ENCODE measurements at places on chromosomes 16 and 17.

DNA sequence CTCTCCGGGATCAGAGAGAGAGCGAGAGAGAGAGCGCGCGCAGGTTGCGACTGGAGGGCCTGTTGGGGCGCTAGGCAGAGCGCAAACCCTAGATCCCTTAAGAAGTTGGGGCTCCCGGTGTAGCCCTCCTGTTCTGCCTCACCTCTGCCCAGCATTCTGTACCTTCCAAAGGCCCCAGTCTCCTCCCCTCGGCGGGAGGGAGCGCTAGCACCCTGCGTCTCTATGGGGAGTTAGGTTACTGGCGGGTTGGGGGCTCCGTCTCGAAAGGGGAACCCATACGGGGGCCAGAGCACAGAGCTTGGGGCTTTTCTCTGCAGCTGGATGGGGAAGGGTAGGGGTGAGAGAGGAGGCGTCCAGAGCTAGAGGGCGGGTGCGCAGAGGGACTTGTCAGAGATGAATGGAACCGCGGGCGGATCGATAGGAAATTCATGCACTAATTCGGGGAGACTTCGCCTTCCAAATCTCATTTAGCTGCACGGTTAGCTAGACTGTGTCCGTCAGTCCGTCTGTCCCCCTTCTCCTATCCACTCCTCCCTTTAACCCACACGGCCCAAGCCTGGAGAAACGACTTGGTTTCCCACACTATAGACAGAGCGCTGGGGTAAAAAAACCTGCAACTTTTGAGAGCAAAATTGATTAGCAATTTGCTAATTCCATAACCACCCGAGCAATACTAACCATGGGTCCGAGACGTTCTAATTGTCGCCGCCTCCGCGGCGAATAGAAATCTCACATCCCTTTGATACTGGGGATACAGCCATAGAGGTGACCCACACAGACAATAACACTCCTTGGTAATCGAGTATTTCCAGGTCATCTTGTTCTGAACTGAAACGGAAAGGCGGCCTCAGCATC, 693 bp upstream of the HOXB4 start:
- DNase-seq = no peak

DNA sequence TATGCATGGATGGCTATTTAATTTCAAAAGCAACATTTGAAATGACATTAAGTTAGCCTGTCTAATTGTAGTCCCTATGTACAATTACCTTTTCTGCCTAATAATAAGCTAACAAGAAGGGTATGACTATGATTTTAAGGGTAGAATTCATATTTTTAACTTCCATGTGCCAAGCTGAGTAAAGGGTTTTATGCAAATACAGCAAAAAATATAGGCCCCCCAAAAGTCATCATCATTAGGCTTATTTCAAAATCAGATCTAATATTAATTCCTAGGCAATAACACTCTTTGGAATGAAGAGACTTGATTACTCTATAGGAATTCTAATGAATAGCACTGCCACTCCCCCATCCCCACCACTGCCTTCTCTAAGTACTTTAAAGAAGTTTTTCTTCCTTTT, 155.9 kb upstream of the DYNLRB2 start:
- DNase-seq = no peak

GRCh38 chr17:27518545-27519521, 62.6 kb downstream of the KSR1 start:
- no peak for DNase-seq

DNA sequence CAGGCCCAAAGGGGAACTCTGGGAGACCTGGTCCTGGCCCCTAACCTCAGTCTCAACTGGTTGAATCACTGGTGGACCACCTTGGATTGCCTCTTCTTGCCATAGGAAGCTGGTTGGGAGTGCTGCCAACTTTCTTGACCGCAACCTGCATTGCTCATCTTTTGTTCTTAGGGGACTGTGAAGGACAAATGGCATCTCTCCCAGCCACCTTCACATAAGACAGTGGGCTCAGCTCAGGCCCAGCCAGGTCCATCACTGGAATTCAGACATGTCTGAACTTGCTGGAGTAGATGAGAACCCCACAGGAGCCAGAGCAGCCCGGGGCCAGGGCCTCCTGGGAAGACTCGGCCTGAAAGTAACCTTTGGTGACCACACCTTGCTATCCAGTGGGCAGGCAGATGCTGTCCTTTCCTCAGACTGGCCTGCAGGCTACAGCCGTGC, 18.8 kb downstream of the ADORA2B start:
- no peak for DNase-seq

DNA sequence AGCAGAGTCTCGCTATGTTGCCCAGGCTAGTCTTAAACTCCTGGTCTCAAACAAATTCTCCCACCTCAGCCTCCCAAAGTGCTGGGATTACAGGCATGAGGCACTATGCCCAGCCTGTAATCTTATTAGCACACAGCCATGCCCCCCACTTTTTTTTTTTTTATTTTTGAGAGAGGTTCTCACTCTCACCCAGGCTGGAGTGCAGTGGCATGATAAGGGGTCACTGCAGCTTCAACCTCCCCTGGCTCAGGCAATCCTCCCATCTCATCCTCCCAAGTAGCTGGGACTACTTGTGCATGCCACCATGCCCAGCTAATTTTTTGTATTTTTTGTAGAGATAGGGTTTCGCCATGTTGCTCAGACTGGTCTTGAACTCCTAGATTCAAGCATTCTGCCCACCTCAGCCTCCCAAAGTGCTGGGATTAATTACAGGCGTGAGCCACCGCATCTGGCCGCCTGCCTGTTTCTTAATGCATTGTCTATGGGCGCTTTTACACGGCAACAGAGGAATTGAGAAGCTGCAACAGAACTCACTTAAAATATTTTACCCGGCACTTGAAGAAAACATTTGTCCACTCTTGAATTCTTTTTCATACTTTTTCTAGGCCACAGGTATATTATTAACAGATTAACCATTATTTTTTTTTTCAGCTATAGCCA, 8.8 kb upstream of the CEP20 start:
- DNase-seq = no peak

Data from frontal cortex (tissue), 4 donors.